ENCODE measurements at places on chromosomes 5 and 9. TPM values are rescaled to one million over a fixed set of nuclear protein-coding genes. Genes with fewer than 3 reads are reported as not detected.

ZNG1E gene
- 20.5 TPM for total RNA-seq

CDC37L1 gene
- total RNA-seq = 32.2 TPM

NDUFS4 gene
- total RNA-seq = 127 TPM

CATSPER3 gene
- total RNA-seq = 0.11 TPM

FOXD4L5 gene
- not detected for total RNA-seq

FOXD4 gene
- not detected for total RNA-seq

HK3 gene
- total RNA-seq = not detected

KCNN2 gene
- total RNA-seq = not detected

PCDHB3 gene
- 1.1 TPM for total RNA-seq

FCN1 gene
- total RNA-seq = not detected

SPATA31E1 gene
- total RNA-seq = not detected
